Breast epithelium (tissue), 4 donors: ENCODE measurements at places on chromosomes 6 and 20. TPM values are rescaled to one million over a fixed set of nuclear protein-coding genes. Genes with fewer than 3 reads are reported as not detected.

Gene ZNF341
- total RNA-seq, result 1.8 TPM

Gene ZBP1
- total RNA-seq, result 2.4 TPM

Gene DZANK1
- 6.9 TPM for total RNA-seq

DNA sequence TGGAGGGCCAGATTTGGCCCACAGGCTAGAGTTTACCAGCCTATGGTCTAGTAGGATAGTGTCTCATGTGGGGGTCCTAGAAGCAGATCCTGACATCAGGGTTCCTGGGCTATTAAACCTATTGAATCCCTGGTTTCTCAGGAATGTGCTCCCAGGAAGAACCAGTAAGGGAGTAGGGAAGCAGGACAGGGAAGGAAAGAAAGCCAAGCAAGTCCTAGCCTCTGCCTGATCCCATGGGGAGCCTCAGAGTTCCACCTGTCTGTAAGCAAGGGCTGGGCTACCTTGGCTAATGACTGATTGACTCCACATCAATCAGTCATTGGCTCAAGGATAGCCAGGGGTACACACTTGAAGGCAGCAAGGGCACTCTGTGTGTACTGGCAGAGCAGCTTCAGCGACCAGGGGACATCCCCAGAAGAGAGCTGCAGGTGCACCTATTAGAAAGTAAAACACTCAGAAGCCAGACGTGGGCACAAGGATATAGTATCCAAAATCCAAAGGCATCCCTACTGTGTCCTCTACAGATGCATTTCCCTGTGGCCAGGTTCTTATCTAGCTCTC, 309.5 kb downstream of the TSHZ2 start:
- no peaks in the 10 kb centered on the region for H3K27me3 ChIP-seq
- no peak overlapping the region for H3K27ac ChIP-seq
- no peaks in the 10 kb centered on the region for H3K36me3 ChIP-seq

- no peak for DNase-seq
- peak overlapping the region; percentile 3 for H3K27ac ChIP-seq
- H3K27me3 ChIP-seq, result no peaks in the 10 kb centered on the region
- H3K4me1 ChIP-seq, result no peaks in the 10 kb centered on the region
Measured at GRCh38 chr6:151502499-151502898, 8.7 kb downstream of the CCDC170 start.

GRCh38 chr6:17354700-17355403, 38.5 kb upstream of the CAP2 start:
- no peak overlapping the region for H3K27ac ChIP-seq
- DNase-seq, result no peak
- H3K4me1 ChIP-seq, result no peaks in the 10 kb centered on the region
- no peaks in the 10 kb centered on the region for H3K27me3 ChIP-seq
- no peak overlapping the region for H3K4me3 ChIP-seq
- H3K36me3 ChIP-seq, result no peaks in the 10 kb centered on the region

DNA sequence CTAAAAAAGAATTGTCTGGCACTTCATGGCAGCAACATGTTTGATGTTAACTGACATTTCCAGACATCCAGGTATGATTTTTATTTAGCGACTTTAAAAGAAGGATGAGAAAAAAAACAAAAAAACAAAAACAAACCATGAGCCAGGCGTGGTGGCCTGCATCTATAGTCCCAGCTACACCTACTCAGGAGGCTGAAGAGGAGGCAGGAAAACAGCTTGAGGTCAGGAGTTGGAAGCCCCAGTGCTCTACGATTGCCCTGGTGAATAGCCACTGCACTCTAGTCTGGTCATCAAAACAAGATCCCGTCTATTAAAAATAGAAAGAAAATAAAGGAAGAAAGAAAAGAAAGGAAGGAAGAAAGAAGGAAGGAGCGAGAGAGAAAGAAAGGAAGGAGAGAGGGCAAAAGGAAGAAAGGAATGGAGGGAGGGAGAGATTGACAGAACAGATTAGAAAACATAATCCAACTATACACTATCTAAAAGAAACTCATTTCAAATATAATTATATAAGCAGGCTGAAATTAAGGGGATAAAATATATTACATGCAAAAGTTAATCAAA, 141.6 kb downstream of the TRIM27 start:
- no peaks in the 10 kb centered on the region for H3K27me3 ChIP-seq
- no peaks in the 10 kb centered on the region for H3K4me1 ChIP-seq
- no peak overlapping the region for H3K4me3 ChIP-seq
- no peak for DNase-seq
